Right ventricle myocardium superior (tissue), 1 donor: ENCODE measurements at places on chromosomes 3 and 15. TPM values are rescaled to one million over a fixed set of nuclear protein-coding genes. Genes with fewer than 3 reads are reported as not detected.
A peak's percentile ranks its signal among the peaks of the same experiment; 100 is the strongest.

Gene C3orf22
- not detected for total RNA-seq

Gene TMEM44
- total RNA-seq = 3.6 TPM

Gene TAGLN3
- not detected for total RNA-seq

Gene RBP2
- not detected for total RNA-seq

Gene CD200
- total RNA-seq = 0.91 TPM

Gene WHAMM
- total RNA-seq = 5.8 TPM

Gene LRRC34
- total RNA-seq = 2.0 TPM

Gene GOLGA8M
- total RNA-seq = 1.2 TPM

Gene HGD
- not detected for total RNA-seq

Gene EIF1B
- 339 TPM for total RNA-seq

Gene ATP13A5
- total RNA-seq = not detected

Gene NRG4
- total RNA-seq = not detected

Gene VPS8
- total RNA-seq = 51.5 TPM

Gene CCDC54
- not detected for total RNA-seq

Gene TMEM45A
- total RNA-seq = 3.6 TPM

Gene EPHB1
- 1.1 TPM for total RNA-seq

- no peak for DNase-seq
Observed at GRCh38 chr15:79969146-79969545, 1.9 kb downstream of the BCL2A1 start.

- DNase-seq = no peak
Observed at GRCh38 chr3:27756877-27757276, 34.8 kb upstream of the EOMES start.

DNA sequence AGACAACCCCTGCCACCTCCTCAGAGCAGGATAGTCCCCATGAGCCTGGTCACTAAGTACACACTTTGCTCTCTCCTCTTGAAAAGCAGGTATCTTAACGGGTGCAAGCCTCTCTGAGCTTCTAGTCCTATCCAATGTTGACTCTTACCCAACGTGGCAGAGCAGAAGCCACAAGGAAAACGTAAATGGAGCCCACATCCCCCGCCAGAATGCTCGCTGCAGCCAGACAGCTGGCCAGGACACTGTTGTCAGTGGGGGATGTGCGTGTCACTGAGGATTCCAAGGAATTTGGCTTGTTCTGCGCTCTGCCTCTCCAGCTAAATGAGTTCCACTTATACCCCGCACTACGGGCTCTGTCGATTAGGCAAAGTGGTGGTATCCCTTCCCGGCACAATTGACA, 67.8 kb upstream of the IGF1R start:
- DNase-seq = no peak

GRCh38 chr3:152269831-152270734, 1.4 kb downstream of the MBNL1 start:
- DNase-seq = peak; percentile 43

DNA sequence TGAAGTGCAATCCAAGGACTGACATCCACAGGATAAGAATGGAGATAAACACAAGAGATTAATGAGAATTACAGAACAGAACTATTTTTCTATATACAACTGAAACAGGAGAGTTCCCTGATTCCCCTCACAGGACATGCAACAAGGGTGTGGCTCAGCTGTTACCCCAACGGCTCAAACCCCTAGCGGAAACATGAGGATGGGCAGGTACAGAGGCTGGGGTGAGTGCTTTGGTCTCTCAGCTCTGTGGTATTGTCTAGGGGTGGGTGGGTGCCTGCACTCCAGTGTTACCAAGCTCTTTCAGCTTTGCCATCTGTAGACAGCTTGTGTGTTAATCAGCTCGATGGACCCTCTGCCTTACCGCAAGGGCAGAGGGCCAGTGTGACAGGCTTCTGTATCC, 17.8 kb upstream of the LRIG1 start:
- no peak for DNase-seq

- no peak for DNase-seq
Observed at GRCh38 chr3:36075491-36075890, 304.8 kb upstream of the STAC start.

DNA sequence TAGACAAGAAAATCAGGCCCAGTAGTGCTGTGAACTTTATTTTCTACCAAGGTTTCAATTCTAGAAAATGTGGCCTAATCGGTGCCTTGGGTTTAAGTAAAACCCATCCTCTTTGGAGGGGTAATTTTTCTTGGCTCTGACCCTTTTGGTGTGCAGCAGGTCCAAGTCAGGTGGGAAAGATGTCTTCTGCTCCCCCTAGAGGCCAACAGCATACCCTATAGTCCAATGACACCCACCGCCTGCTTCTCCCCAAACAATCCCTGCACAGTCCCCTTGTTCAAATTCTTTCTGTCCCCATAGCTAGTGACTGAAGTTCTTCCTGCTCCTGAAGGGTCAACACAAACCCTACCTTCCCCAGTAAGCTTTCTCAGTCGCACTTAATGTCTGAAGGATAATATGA, 261.8 kb upstream of the GOLGA6L4 start:
- no peak for DNase-seq

DNA sequence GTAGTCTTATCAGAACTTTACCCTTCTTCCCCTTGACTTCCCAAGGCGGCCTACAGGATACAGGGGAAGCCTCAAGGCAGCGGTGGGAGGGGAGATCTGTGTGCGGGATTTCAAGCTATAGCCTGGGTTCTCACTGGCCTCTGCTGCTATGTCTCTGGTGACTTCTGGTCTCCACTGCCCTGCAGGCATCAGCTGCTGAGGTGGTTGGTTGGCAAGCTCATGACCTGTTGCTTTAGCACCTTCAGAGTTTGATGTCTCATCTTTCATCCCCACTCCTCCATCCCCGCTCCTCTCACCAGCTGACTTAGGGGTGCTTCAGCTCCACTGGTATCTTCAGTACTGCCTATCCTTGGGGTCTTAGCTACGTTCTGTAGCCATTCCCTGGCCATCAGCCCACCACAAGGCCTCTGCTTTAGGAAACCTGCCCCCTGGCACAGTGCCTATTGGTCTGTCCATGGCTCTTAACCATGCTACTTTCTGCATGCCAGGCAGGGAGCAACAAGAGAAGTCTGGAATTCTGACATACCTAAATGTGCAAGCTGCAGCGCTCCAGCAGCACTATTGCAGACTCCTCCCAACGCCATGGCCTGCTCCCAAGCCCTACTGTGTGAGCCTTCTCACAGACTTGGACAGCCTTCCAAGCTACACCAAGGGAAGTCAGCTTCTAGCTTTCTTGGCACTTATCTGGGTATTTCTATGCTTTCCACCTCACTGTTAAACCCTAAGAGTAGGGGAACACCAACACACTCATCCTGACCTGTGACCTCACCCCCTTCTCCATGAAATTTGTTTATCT, 1.8 kb upstream of the YEATS2 start:
- DNase-seq = no peak

DNA sequence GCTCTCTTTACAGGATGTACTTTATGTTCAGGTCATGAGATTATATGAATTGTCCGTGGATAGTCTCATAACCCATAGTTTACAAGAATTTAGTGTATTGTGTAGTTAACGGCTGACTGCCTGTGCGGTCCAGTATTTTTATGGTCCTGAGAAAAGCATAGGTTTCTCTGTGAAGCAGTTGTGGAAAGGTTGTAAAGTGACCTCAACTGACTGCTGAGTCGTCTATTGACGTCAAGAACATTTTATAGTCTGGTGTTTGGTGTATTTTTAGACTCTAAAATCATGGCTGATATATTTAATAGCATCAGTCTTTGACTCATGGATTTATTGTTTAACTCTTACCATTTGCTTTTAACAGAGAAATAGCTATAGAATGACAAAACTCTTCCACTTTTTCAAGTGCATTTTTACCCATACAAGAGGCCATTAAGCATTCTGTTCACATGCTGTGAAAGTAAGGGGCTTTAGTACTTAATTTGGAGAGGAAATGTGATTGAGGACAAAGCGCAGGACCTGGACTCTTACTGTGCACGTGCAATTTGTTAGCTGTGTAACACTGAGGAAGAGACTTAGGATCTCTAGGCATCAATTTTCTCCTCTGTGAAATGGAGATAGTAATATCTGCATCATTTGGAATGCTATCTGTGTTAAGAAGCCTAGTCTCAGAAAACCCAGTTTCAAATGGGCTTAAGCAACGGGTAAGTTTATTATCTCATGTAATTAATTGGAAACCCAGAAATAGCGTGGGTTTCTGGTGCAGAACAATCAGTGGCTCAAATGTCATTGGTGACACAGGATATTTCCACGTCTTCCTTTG, 240.8 kb downstream of the NFKBIZ start:
- no peak for DNase-seq

GRCh38 chr15:25693321-25694238, 169.5 kb downstream of the ATP10A start:
- DNase-seq = peak; percentile 50

GRCh38 chr3:39972508-39972907, 163.1 kb downstream of the MYRIP start:
- DNase-seq = no peak

DNA sequence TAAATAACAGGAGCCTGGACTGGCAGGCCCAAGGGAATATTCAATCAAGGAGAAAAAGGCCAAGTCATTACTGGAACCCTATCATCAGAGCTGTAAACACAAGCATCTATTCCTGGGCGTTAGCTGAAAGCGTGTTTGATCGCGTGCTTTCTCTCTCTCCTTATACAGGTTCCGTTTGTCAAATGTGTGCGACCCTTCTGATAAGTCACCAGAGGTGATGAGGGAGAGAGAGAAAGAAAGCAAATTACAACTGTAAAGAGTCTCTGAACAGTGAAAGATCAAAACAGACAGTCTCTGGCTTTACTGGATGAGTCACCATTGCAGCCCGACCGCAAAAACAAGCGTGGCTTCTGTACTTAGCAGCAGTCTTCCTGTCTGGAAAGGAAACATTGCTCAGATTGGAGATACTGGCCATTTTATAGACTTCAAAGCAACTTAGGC, 39.5 kb upstream of the TPRG1 start:
- DNase-seq = peak; percentile 57

DNA sequence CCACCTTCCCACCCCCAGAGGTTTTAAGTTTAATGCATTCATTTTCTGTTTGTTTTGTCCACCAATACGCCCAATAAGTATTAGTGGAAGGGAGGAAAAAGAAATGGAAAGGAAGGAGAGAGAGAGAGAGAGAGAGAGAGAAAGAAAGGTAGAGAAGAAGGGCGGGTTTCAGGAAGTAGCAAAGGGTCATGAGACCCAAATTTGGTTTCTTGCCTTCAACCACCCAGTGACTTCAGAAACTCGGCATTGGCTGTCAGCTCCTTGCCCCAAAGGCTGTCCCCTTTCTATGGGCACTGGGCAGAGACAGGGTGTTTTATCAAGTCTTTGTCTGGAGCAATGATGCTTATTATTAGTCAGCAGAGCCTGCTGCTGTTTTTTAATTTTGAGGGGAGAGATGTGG, 13.5 kb upstream of the NR1D2 start:
- DNase-seq = no peak

- DNase-seq = no peak
Observed at GRCh38 chr15:52857937-52858781, 68.0 kb upstream of the ONECUT1 start.

GRCh38 chr3:32313169-32313568, 74.7 kb downstream of the CMTM8 start:
- DNase-seq = no peak

DNA sequence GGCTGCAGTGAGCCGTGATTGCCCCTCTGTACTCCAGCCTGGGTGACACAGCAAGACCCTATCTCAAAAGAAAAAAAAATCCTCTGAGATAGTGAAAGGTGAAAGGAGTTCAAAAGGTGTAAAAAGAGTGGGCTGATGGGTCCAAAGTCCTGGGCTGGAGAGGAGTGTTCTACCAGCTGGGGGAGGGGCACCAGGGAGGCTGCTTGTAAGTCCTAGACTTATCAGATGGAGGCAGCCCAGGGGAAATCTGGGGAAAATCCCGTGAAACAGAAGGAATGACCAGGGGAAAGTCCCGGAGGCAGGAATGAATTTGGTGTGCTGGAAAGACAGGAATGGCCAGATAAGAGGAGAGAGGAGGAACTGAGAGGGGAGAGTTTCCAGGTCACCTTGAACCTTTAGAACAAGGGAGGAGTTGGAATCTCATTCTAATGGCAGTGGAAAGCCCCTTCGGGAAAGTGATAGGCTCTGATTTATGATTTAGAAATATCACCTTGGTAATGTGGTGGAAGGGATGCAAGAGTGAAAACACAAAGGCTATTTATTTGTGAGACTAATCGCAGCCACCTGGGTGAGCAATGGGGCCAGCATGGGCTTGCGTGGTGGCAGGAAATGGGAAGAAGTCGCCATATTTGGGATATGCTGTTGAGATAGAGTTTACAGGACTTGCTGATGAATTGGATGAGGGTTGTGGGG, 23.4 kb upstream of the PPP4R2 start:
- DNase-seq = no peak

DNA sequence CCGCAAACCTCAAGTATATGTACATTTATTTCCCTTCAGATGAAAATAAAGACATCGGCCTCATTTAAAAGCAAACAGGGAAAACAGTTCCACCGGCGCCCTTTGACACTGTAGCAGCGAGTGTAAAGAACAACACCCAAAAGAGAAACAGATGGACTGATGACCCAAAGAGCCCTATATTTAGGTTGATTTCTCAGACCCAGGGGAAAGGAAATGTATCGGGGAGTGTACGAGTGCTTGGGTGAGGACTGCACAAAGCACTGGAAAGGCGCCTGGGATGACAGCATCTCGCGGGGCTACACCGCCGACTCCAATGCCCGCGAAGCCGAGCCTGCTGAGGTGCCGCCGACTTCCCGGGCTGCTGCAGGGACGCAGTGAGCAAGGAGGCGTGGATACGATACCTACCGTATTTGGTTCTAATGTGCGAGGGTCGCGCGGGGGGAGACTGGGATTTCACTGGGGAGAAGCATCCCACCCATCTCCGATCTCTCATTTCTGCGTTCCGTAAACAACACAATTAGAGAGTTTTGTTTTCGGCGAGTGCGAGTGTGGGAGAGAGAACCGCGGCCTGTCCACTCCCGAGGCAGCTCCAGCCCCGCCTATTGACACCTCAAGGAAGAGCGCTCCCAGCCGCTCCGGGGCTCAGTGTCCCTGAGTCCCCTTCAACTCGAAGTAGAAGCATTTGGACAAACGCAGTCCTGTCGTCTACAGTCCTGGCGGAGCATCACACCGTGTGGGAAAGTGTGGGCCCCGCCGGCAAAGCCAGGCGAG, 2.0 kb downstream of the MECOM start:
- DNase-seq = peak; percentile 64

- DNase-seq = no peak
Observed at GRCh38 chr15:49155834-49156627, 632 bp upstream of the COPS2 start.

DNA sequence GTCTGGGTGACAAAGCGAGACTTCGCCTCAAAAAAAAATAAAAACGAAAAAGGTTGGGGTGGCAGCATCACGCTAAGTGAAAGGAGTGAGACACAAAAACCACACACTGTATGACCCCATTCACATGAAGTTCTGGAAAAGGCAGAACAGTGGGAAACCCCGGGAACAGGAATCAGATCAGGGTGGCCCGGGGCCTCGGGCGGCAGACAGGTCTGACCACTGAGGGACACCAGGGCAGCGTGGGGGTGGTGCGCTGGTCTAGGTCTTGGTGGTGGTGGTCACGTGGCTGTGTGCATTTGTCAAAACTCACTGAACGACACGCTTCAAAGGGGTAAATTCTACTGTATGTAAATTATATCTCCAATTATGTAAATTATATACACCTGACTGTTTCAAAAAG, 79.7 kb upstream of the PRR20G start:
- no peak for DNase-seq
